ENCODE measurements at places on chromosomes 3 and 15. TPM values are rescaled to one million over a fixed set of nuclear protein-coding genes. Genes with fewer than 3 reads are reported as not detected.

TMEM62 gene
- 20.4 TPM for total RNA-seq

GRCh38 chr3:183038221-183038620 lies 57.9 kb upstream of the DCUN1D1 start:
- DNase-seq, result no peak
- H3K4me3 ChIP-seq, result no peak overlapping the region
- H3K36me3 ChIP-seq, result peaks cover 2% of the 10 kb centered on the region
- no peaks in the 10 kb centered on the region for H3K27me3 ChIP-seq
- H3K4me1 ChIP-seq, result no peaks in the 10 kb centered on the region

DNA sequence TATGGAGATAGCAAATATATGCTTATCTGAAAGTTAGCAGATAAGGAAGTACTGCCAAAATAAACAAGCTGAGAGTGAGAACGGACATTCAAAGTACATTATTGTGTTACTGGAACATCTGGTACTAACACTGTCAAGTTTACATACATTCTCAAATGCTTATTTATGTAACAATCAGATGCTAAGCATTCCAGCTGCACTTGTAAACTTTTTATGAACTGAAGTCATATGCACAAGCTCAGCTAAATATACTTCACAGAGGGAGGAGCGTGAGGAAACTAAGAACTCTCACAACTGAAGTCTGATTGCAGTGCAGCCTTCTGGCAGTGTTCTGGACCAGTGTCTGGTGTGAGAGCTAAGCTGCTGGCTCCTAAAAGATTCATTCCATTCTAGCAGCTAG lies 223.7 kb upstream of the NANOGP8 start:
- no peaks in the 10 kb centered on the region for H3K27me3 ChIP-seq
- peak overlapping the region; percentile 26 for H3K27ac ChIP-seq
- no peak for DNase-seq
- no peak overlapping the region for H3K4me3 ChIP-seq

GRCh38 chr15:69200832-69201745 lies 40.7 kb downstream of the GLCE start:
- H3K4me3 ChIP-seq, result no peak overlapping the region
- no peaks in the 10 kb centered on the region for H3K27me3 ChIP-seq
- H3K36me3 ChIP-seq, result no peaks in the 10 kb centered on the region
- no peak overlapping the region for H3K27ac ChIP-seq
- DNase-seq, result no peak

DNA sequence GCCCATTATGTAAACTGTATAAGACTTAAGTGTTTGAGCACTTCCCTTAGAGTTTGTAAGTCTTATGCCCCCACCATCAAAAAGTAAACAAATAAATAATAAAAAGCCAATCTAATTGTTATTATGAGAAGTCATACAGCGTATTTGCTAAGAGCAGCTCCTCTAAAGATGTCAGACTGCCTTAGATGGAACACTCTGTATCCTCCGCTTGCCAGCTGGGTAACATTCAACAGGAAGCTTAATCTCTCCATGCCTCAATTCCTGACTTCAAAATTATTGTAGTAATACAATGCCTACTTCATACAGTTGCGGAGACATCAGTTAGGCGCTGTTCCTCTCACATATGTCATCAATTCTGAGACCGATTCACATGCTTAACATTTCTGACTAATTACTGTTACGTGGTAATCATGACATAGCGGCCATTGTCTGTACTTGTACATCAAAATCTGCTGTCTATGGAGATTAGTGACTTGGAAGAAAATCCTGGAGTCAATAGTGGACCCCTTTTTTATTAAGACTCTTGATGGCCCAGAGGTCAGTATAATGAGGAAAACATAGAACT lies 417.7 kb downstream of the LPP start:
- H3K27me3 ChIP-seq, result no peaks in the 10 kb centered on the region
- no peak overlapping the region for H3K4me3 ChIP-seq
- no peaks in the 10 kb centered on the region for H3K4me1 ChIP-seq
- no peak for DNase-seq
- H3K36me3 ChIP-seq, result no peaks in the 10 kb centered on the region
- no peak overlapping the region for H3K27ac ChIP-seq

- no peaks in the 10 kb centered on the region for H3K4me1 ChIP-seq
- no peak overlapping the region for H3K27ac ChIP-seq
- no peak overlapping the region for H3K4me3 ChIP-seq
These were observed 107.6 kb downstream of the IMPG2 start for GRCh38 chr3:101212730-101213129.

GRCh38 chr3:170840291-170840859 lies 29.6 kb downstream of the RPL22L1 start:
- no peak overlapping the region for H3K27ac ChIP-seq
- H3K36me3 ChIP-seq, result no peaks in the 10 kb centered on the region
- H3K27me3 ChIP-seq, result peaks cover 15% of the 10 kb centered on the region

- no peak for DNase-seq
- H3K4me3 ChIP-seq, result no peak overlapping the region
- H3K4me1 ChIP-seq, result no peaks in the 10 kb centered on the region
- no peak overlapping the region for H3K27ac ChIP-seq
- H3K36me3 ChIP-seq, result no peaks in the 10 kb centered on the region
These were observed 394.3 kb upstream of the C2CD4B start for GRCh38 chr15:62559381-62559733.

GRCh38 chr3:184015381-184016019 lies 2.2 kb downstream of the ABCC5 start:
- peaks cover 19% of the 10 kb centered on the region for H3K4me1 ChIP-seq
- peaks cover 3% of the 10 kb centered on the region for H3K36me3 ChIP-seq
- H3K27ac ChIP-seq, result no peak overlapping the region
- H3K4me3 ChIP-seq, result peak overlapping the region; percentile 73
- no peaks in the 10 kb centered on the region for H3K27me3 ChIP-seq
- DNase-seq, result no peak
